Stimulated activated CD4-positive, alpha-beta T cell treated with anti-CD3 and anti-CD28 coated beads, Interleukin-2, amount 100 ng/mL, for 48 hours (primary cell): ENCODE measurements at places on chromosomes 4 and X.

- no peak for DNase-seq
Observed at GRCh38 chr4:89820010-89820409, 17.0 kb downstream of the SNCA start.

DNA sequence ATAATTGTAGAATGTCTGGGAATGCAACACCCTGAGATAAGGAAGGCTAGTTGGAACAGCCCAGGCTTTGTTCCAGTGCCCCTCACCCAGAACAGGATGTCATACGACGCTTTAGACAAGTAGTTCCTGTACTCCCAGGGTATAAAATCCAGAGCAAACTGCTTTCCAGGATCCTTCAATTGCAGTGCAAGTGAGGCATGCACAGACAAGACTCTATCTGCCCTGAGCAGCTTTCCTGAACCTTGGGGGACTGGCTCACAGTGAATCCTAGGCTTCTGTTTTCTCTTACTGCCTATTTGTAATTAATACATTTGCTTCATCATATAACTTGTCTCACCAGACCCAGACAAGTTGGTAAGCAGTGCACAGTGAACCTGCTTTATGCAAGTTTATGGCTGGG is 48.4 kb upstream of the IL9R start:
- no peak for DNase-seq

DNA sequence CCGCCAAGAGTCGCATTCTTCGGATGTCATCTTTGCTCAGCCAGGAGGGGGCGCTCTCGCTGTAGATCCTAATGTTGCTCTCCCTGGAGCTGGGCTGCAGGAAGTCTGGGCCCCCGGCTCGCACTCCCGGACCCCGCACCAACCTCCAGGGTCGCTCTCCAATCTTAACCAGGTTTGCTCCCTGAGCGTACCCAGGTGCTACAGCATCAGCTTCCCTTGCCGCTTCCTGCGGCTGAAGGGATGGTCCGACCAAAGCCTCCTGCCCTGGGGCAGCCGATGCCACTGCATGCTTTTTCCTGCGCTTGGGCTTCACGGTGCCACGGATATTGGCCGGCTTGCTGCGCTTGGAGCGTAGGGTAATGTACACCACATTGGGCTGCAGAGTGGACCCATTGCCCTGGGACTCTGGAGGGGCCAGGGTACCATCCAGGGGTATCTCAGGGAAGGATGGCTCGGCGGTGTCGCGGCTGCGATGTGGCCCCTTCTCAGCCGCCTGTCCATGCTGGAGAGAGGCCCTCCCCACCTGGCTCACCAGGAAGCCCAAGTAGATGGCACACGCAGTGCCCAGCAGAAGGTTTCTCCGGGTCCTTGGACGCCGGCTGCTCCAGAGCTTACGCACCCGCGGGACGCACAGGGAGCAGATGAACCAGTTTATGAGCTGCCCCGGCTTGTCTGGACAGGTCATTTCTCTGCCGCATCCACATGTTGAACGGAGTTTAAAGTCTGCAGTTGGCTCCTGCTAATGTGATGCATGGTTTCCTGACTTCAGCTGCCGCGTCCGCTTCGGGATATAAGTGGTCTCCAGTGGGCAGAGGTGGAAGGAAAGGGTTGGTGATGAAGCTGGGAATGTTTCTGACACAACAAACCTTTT is 1.9 kb downstream of the GASK1B start:
- peak; percentile 12 for DNase-seq

- DNase-seq: no peak
Observed at GRCh38 chr4:172826861-172827260, 341.8 kb upstream of the GALNT7 start.

GRCh38 chrX:111719426-111720210 is 38.6 kb downstream of the ALG13 start:
- DNase-seq: no peak

DNA sequence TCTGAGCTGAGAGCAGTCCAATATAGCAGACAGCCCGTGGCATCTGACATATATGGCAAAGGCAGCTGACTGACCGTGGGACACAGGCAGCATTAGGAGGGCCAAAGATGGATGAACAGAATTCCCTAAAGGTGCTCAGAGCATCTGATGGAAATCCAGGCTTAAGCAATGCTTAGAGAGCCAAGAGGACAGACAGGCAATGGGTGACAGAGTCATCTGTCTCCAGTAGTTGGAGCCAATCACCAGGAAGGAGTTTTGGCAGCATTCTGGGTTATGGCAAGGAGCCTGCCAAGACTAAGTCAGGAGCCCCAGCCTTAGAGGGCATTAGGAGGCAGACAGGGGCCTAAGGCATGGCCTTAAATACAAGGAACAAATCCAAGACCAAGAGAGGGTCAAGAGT is 153.3 kb upstream of the USP9X start:
- DNase-seq: no peak

GRCh38 chr4:67565284-67565683 is 6.8 kb downstream of the STAP1 start:
- DNase-seq: no peak

- no peak for DNase-seq
Observed at GRCh38 chr4:168847771-168848502, 162.1 kb downstream of the CBR4 start.

GRCh38 chr4:110034026-110034393 is 121.3 kb downstream of the EGF start:
- no peak for DNase-seq

DNA sequence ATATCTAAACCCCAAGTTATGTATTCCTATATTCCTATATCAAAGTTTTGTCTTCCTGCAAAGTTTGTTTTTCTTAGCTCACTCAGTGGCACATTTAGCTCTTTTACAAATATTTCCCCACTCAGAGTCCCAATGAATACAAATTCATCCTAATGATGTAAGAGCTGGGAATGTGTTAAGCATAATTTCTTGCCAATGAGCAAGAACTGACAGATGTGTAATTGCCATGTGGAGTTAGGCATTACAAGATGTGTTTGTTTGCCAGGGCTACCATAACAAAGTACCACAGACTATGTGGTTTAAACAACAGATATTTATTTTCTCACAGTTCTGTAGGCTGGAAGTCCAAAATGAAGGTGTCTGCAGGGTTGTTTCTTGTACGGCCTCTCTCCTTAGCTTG is 302.1 kb downstream of the KCTD8 start:
- no peak for DNase-seq

- DNase-seq: no peak
Observed at GRCh38 chrX:19877431-19877830, 10.0 kb downstream of the SH3KBP1 start.

GRCh38 chrX:45508454-45508853 is 307.8 kb upstream of the DIPK2B start:
- DNase-seq: no peak

DNA sequence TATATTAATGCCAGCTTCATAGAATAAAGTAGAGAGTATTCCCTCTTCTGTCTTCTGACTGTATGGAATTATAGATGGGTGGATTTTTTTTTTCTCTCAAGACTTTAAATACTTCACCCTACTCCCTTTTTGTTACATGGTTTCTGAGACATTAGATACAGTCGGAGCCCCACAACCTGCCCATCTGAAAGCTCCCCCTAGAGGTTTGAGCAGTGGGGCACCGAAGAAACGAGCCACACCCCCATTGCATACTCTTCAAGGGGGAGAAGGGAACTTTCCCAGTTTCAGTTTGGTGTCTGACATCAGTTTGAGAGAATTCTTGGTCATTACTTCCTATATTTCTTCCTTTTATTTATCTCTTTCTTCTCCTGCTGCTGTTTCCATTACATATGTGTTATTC is 437.6 kb upstream of the AGA start:
- no peak for DNase-seq

GRCh38 chr4:56871371-56871866 is 36.3 kb upstream of the REST start:
- DNase-seq: no peak

GRCh38 chr4:110449947-110450346 is 26.0 kb upstream of the ENPEP start:
- DNase-seq: no peak

- DNase-seq: no peak
Observed at GRCh38 chr4:118814891-118815290, 21.0 kb downstream of the SEC24D start.

DNA sequence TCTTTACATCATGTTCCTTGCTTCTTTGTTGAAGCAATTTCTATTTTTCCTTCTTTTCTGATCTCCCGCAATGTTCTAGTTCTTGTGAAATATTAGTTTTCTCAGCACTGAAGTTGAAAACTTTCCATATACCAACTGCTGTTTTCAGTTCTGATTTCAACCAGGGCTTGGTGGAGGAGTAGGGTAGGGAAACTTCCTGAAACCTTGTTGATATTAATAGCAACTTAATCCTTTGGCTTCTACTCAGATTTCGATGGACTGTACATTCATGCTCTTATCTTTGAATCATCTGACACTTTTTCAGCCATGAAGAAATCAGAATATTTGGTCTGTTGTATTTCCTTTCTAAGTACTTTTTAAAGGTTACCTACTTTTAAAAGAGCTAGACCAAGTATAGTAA is 315.8 kb downstream of the RPA4 start:
- DNase-seq: no peak

DNA sequence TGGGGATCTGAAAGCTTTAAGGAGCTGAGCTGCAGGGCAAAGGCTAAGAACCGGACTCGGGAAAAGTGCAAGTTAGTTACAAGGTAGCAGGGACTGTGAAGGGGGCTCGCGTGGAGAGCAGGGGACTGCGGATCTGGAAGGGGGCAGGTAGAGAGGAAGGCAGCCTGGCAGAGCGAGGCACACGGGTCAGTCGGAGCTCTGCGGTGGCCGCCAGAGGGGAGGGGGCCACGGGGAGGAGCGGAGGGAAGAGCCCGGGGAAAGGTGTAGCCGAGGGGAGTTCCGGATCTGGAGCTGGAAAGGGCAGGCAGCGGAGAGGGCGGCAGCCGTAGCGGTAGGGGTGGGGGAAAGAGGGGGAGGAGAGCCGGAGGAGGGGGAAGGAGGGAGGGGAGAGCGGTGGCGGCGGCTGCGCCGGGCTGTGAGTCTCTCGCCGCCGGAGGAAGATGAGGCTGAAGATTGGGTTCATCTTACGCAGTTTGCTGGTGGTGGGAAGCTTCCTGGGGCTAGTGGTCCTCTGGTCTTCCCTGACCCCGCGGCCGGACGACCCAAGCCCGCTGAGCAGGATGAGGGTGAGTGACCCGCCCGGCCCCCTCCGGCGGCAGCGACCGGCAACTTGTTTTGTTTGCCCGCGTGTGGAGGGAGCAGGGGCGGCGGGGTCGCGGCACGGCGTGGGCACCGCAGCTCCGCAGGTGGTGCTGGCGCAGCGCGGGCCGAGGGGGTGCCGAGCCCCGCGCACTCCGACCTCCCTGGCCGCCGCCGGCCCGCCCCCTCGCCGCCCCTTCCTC is at the start of gene GALNT7:
Gene GALNT7, plus strand, starts transcription at position 416 of the 782 bp plus-strand sequence. Its CDS starts 25 bp downstream, at position 441.
- peak; percentile 47 for DNase-seq

- DNase-seq: no peak
Observed at GRCh38 chr4:145501051-145501660, 19.5 kb downstream of the SMAD1 start.

GRCh38 chr4:142473218-142473959 is 372.7 kb downstream of the INPP4B start:
- DNase-seq: no peak

DNA sequence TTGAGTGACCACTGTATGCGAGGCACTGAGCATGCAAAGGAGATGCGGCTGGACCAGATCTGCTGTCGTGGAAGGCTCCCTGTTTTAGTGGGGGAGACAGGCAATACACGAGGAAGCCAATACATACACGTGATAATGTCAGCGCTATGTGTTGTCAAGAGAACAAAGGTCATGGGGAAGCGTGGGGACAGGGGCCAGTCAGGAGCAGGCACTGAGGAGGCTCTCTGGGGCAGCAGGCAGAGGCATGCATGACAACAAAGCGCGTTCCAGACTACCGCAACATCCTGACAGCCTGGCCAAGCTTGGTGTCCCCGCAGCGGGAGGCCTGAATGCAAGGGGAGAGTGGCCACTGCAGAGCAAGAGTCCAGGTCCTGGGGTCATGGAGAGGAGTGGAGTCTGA is 61.9 kb downstream of the DCTD start:
- DNase-seq: no peak

- no peak for DNase-seq
Observed at GRCh38 chr4:151163855-151164254, 64.4 kb downstream of the RPS3A start.

DNA sequence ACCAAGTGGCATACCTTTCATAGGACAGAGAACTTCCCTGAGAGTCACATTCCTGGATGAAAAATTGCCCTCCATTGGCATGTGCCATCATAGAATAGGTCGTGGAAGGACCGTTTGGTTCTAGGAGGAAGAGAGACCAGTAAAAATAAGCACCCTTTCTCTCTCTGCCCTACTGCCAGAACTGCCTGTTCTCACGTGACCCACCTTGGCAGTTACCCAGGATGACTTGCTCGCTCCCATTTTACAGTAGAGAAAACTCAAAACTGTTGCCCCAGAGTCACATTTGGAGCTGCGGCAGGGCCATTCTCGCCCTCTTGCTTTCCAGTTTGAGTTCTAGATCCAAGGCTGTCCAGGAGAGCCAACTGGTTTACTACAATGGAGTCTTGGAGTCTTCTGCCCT is 1.1 kb upstream of the NLGN3 start:
- DNase-seq: no peak

- DNase-seq: no peak
Observed at GRCh38 chr4:78754872-78755271, 21.3 kb upstream of the BMP2K start.

DNA sequence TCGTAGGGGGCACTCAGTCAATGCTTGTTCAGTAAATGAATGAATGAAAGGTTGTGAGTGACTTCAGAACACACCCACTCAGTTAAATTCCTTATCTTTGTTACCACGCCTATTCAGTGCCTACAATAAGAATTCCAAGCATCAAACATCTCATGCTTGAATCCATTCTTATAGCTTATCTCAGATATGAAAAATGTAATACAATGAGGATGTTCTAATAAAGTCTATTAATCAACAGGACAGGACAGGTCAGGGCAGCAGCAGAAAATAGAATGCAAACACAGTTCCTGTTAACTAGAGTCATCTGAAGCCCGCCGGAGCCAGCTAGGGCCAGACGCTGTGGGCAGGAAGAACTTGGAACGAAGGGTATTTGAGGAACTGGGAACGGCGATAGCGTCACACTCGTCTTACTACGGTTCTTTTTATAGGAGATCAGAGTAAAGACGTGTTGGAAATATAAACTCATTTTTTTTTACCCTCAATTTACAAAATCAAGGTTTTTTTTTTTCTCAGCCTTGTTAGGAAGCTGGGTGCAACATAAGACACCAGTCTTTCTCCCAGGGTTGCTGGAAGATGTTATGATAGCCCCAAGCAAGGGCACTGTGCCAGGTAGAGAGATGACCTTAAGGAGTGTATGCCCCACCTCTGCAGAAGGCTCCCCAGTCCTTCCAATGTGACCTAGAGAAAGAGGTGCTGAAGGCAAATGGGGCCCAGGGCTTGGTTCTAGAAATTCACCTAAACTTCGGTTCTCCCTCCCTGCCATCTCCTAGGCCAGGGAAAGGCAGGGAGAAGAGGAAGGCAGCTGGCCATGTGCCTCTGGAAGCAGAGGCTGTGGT is 48.3 kb downstream of the SEL1L3 start:
- DNase-seq: no peak

GRCh38 chr4:45455217-45455616 is 668.6 kb downstream of the GABRG1 start:
- no peak for DNase-seq

DNA sequence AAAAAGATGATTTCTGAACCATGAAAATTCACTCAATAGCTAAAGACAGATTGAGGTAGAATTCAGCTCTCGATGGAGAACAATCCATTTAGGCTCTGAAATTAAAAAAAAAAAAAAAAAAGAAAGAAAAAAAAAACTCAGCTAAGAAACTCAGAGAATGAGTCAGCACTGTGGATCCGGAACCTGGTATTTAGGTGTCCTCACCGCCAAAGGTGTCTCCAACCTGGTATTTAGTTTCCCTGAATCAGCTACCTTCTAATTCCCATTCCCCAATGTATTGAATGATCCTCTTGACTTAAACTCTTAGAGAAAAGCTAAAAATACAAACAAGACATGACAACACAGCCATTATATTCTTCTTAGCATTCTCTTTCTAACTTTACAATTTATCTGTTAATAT is 150.3 kb upstream of the RASGEF1B start:
- DNase-seq: no peak
